ENCODE measurements at places on chromosomes 12 and 14. TPM values are rescaled to one million over a fixed set of nuclear protein-coding genes. Genes with fewer than 3 reads are reported as not detected.

DNA sequence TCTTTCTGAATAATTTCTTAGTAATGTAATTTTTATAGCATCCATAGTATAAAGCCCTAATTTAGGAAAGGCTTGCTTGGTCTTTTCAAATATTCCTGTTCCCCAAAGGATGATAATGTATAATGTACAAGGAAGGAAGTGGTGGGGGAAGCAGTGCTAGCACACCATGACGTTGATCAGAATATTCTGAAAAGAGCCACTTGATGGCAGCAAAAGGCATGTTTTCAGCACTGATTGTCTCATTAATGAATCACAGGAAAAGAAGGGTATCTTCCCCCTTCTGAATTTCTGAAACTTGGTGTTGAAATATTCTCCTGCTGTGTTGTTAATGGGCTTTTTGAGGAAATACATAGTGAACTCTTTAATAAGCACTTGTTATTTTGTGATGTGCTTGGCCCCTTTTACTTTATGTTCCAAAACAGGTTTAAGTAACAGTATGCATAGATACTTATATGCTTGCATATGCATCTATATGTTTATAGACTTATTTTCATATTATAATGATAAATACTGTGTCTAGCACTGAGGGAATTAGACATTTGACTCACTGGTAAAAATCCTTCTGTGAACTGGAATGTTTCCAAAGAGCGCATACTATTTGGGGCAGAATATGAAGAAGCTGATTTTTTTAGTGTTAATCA lies 122.0 kb downstream of the TMEM117 start:
- H3K27ac ChIP-seq: no peak overlapping the region
- H3K4me1 ChIP-seq: no peaks in the 10 kb centered on the region
- no peak for DNase-seq
- H3K27me3 ChIP-seq: no peaks in the 10 kb centered on the region
- no peak overlapping the region for H3K4me3 ChIP-seq

GRCh38 chr12:26188127-26188526 lies 7.2 kb upstream of the SSPN start:
- DNase-seq: no peak
- no peaks in the 10 kb centered on the region for H3K4me1 ChIP-seq
- no peaks in the 10 kb centered on the region for H3K36me3 ChIP-seq

DNA sequence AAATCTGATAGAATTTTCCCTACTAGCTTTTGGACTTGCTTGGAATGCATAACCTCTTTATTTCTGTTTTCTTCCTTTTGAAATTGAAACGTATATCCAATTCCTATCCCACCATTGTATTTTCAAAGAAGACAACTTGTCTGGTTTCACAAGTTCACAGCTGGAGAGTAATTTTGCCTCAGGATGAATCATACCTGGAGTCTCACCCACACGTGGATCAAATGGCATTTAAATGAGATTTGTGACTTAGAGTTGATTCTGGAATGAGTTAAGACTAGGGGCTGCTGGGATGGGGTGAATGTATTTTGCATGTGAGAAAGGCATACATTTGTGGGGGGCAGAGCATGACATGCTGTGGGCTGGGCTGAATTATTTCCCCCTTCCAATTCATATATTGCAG lies 516.5 kb upstream of the MGAT4C start:
- H3K27me3 ChIP-seq: no peaks in the 10 kb centered on the region
- no peaks in the 10 kb centered on the region for H3K36me3 ChIP-seq
- no peak for DNase-seq
- no peak overlapping the region for H3K27ac ChIP-seq
- H3K4me3 ChIP-seq: no peak overlapping the region

GRCh38 chr14:102683399-102684297 lies 91.2 kb downstream of the RCOR1 start:
- H3K27ac ChIP-seq: no peak overlapping the region
- no peaks in the 10 kb centered on the region for H3K36me3 ChIP-seq
- no peak overlapping the region for H3K4me3 ChIP-seq
- no peak for DNase-seq
- no peaks in the 10 kb centered on the region for H3K4me1 ChIP-seq

DNA sequence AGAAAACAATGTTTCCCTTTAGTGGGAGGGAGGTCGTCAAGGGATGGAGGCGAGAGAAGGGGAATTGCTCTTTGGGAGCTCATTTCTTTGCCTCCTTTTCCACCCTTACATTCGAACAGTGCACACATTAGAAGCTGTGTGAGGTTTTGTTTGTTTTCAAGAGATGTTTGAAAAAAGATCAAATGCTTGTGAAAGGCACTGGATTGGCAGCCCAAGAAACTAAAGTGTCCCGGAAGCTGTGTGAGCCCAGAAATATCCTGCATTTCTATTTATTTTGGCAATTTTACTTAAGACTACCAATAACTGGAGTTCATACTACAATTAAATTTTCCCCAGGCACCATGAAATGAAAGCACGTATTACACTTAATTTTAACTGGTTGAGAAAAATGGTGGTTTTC lies 67.0 kb downstream of the IGF1 start:
- H3K4me1 ChIP-seq: no peaks in the 10 kb centered on the region
- no peak overlapping the region for H3K4me3 ChIP-seq
- H3K27me3 ChIP-seq: no peaks in the 10 kb centered on the region
- no peak for DNase-seq

GRCh38 chr12:74021937-74022336 lies 515.7 kb upstream of the ATXN7L3B start:
- no peak overlapping the region for H3K4me3 ChIP-seq
- H3K27ac ChIP-seq: no peak overlapping the region
- no peaks in the 10 kb centered on the region for H3K4me1 ChIP-seq

REM2 gene
- total RNA-seq: 0.75 TPM

DNA sequence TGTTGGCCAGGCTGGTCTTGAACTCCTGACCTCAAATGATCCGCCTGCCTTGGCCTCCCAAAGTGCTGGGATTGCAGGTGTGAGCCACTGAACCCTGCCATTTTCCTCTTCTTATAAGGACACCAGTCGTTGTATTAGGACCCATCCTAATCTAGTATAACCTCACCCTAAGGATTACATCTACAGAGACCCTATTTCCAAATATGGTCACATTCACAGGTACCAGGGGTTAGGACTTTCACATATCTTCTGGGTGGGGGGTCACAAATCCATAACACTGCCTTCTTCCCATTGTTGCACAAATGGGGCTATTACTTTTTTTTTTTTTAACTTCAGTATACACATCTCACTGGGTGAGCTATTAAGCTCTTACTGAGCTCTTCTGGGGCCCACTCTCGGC lies 38.6 kb downstream of the ARF6 start:
- no peaks in the 10 kb centered on the region for H3K36me3 ChIP-seq
- H3K27me3 ChIP-seq: no peaks in the 10 kb centered on the region
- DNase-seq: no peak
- H3K4me3 ChIP-seq: no peak overlapping the region
- H3K27ac ChIP-seq: no peak overlapping the region

- no peaks in the 10 kb centered on the region for H3K27me3 ChIP-seq
- no peak overlapping the region for H3K27ac ChIP-seq
- no peak for DNase-seq
- no peaks in the 10 kb centered on the region for H3K4me1 ChIP-seq
- H3K36me3 ChIP-seq: no peaks in the 10 kb centered on the region
Observed at GRCh38 chr12:81957631-81958030, 198.5 kb upstream of the PPFIA2 start.

All from aorta (tissue), 5 donors.